ENCODE measurements at places on chromosomes 11 and 22.

- no peak for DNase-seq
These were observed 67.9 kb downstream of the DCUN1D5 start for GRCh38 chr11:103024086-103024485.

- peak; percentile 92 for DNase-seq
These were observed 14.6 kb upstream of the TEF start for GRCh38 chr22:41367039-41367679.

- peak; percentile 64 for DNase-seq
These were observed 3.4 kb upstream of the IGLL5 start for GRCh38 chr22:22884010-22884887.

- no peak for DNase-seq
These were observed 23.2 kb upstream of the NRGN start for GRCh38 chr11:124716591-124716990.

DNA sequence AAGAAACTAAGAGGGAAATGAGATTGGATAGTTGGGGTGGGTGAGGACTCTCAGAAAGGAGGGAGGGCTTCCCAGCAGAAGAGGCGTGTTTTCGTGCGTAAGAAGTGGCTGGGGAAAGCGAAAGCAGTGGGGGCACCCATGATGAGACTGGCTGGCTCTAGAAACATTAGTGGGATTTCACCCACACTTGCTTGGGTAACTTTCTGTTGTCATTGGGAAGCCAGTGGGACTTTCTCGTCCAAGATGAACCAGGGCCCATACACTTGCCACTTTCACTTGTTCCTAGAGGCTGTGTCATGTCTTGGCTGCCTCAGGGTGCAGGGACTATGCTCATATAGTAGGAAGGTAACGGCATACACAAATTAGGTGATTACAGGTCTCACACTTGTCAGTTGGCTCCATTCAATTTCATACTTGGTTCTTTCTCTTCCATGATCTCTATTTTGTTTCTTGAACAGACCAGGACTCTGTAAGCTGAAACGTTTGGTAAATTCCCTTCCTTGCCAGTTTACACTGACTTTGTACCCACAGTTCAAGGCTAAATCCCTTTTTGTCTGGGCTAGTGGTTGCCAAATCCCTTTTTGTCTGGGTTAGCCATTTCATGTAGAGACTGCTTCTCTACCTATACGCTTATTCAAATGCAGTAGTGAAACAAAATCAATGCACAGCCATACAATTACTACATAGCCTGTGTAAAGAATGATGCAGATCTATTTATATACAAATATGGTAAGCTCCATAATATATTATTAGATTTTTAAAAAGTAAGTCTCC lies 42.0 kb upstream of the CXCR5 start:
- DNase-seq, result no peak

GRCh38 chr22:36201630-36202319 lies at the start of gene APOL4:
APOL4 (minus strand) TSS chr22:36201809; CDS start chr22:36201734, 75 bp downstream.
- DNase-seq, result peak; percentile 55

- peak; percentile 87 for DNase-seq
These were observed 706 bp downstream of the SF1 start for GRCh38 chr11:64777449-64778222.

DNA sequence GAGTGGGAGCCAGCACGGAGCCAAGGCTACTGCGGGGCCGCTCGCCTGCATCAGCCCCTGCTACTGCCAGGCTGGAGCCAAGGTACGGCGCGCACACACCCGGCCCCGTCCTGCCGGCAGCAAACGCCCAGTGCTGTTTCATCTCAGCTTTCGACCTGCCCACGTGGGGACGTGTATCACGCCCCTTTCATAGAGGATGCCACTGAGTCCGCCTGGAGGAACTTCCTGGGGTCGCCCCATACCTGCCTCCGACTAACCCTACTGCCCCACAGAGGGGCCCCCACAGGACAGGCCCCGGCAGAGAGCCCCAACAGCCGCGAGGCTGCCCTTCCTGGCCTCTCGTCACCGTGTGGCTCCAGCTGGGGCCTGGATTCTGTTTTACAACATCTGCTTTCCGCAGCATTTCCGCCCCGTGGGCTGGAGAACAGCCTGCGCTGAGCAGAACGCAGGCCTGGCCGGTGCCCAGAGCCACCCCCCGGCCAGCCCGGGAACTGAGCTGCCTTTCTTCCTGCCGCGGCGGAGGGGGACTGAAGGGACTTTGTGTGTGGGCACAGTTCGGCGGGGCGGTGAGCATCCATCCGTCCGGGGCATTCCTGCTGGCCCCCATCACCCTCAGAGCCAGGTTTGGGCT lies 22.9 kb upstream of the ARHGAP8 start:
- peak; percentile 79 for DNase-seq

DNA sequence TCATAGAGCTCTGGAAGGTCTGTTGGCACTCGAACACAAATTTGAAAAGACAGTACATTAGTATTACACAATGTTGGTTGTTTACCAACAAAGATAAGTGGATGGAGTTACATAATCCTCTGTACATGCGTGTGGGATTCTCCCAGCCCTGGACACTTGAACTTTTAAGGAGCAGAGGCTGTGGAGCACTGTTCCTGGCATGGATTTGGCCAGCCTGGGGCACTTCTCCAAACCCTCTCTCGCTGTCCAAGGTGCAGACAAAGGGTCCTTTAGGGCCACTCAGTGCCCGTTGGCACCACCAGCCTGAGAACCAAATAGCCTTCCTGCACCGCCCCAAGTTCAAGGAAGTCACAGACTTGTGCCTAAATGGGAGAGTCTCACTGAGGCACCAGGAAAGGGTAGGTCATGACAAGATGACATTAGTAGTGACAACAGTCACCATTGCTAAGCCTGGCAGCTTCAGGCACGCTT lies 1.6 kb upstream of the ANO1 start:
- DNase-seq, result no peak

GRCh38 chr11:78066471-78066870 lies 2.8 kb downstream of the THRSP start:
- DNase-seq, result no peak
